A549 treated with AZD2906 at 1 μM for 4 hours (cell line): ENCODE measurements at places on chromosomes 2 and 18. TPM values are rescaled to one million over a fixed set of nuclear protein-coding genes. Genes with fewer than 3 reads are reported as not detected.

The CXCR1 gene
- not detected in 5 replicates for total RNA-seq

The CASP8 gene
- 27.5 to 33.9 TPM (median 29.3 TPM) in 5 replicates for total RNA-seq

The TPO gene
- total RNA-seq, result 0.08 to 0.28 TPM (median 0.15 TPM) in 5 replicates

The MYO7B gene
- total RNA-seq, result 0.14 to 0.62 TPM (median 0.23 TPM) in 5 replicates

The ARHGAP28 gene
- 0.09 to 0.17 TPM (median 0.13 TPM) in 4 of 5 replicates, not detected in the other for total RNA-seq

The UGT1A1 gene
- 0.51 to 0.86 TPM (median 0.73 TPM) in 5 replicates for total RNA-seq

The CPLX4 gene
- total RNA-seq, result not detected in 5 replicates

The ERFE gene
- total RNA-seq, result 5.8 to 8.7 TPM (median 7.8 TPM) in 5 replicates

The MSTN gene
- total RNA-seq, result not detected in 5 replicates

The EFHD1 gene
- 3.5 to 5.3 TPM (median 4.2 TPM) in 5 replicates for total RNA-seq
